ENCODE measurements at places on chromosomes 2 and 18. TPM values are rescaled to one million over a fixed set of nuclear protein-coding genes. Genes with fewer than 3 reads are reported as not detected.

- no peak for DNase-seq
Observed at GRCh38 chr18:60372132-60372531, 443 bp downstream of the MC4R start.

DNA sequence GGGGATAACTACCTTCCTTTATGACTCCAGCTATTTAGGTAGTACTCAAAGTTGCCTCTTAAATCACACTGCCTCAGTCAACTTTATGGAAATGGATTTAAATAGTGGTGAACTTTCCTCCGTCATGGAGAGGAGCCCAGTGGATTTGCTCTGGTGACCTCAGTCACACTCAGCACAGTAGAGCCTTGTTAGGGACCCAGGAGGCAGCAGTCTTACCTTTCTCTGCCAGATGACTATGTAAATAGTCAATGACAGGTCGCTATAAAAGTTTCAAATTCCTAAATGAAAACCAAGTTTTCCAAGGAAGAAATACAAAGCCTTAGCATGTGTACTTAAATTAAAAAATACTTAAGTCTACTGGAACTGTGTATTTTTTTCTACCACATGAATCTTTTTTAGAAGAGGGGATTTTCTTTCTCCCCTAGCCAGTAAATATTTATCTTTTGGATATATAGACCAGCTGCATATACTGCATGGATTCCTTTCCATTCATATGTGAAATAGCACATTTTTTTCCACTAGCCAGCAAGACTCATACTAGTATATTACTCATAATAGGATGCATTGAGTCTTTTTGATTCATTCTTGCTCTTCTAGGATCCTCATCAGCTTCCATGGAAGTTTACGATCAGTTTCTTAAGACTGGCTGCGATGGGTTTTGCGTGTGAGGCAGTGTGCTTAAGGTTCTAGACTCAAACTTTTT, 147.1 kb downstream of the FMNL2 start:
- no peak for DNase-seq

DNA sequence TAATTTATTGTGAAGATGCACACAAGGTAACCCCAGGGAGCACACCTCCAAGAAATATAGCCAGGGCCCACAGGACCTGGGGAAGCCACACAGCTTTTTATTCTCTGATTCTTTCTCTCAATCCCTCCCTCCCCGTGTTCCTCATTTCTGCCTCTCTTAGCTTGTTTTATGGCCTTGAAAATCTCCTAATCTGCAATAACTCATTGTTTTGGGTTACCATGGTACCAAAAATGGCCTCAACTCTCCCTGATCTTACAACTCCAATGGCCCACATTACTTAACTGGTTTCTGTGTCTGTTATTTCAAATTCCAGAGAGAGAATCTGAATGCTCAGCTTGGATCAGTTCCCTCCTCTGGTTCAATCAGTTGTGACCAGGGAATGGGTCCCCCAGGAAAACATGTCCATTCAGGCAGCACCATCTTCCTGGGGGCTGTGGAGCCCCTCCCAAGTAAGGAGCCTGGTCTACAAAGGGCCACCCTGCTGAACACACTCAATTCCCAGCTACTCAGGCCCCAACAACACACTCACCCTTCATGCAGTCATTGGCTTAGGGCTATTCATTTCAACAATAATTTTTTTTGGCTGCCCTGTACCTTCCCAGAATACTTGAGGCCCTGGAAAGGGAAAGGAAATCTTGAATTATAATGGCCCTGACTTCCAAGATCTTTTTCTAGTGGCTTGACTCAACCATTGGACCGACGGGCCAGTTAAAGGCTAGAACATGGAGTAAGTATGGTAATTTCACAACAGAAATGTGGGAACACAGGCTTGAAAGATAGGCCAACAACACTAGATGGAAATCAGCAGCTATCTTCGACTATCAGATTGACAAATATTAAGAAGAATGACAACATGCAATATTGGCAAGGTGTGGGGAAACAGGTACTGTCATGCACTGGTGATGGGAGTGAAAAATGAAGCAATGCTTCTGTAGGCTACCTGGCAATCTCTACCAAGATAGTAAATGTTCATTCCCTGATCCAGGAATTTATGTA, 41.6 kb upstream of the ST3GAL5 start:
- DNase-seq, result no peak

Gene MEP1B
- total RNA-seq, result not detected

GRCh38 chr2:230007931-230008707, 60.6 kb downstream of the SLC16A14 start:
- peak; percentile 43 for DNase-seq

Gene KCNE4
- 5.0 TPM for total RNA-seq

DNA sequence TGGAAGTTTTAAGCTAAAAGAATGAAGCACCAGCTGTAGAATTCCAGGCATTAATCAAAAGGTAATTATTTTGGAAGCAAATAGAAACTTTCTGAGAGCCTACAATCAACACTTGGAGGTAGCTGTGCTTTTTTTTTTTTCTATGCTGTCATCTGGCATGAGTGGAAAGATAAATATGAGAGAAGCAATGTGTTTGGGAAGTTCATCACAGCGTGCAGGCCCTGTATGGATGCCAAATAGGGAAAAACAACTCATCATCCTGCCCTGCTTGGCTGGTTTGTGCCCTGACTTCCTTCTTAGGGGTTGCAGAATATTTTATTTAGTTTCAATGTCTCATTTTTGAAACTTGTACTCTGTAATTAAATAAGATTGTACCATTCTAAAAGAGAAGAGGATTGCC, 437.4 kb downstream of the PIK3C3 start:
- DNase-seq, result no peak

DNA sequence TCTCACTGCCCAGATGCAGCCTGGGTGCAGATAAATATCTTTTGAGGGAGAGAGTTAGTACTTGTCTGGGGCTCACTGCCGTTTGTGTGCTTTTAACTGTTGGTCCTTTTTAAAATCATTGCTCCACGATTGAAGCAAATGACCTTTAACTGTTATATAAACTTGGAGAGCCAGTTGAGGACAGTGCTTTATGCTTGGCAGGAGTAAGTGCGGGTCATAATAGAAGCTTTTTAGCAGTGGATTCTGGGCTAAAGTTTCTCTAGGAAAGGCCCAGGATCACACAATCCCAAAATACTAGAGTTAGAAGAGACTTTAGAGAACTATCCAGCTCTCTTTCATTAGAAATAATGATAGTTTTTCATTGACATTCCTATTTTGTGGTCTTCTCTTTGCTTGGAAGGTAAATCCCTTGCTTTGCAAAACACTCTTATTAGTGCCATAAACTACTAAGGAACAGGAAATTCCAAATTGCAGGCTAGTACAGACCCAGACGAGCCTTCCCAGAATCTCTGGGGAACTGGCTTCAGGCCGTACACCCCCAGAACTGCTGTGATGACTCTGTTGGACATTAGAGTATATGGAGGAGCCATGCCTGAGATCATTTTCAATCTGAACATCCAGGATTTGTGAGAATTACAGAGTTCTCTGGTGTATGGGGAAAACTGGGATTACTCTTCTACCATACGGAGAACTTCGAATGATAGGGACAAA, 19.1 kb downstream of the LIMS1 start:
- no peak for DNase-seq
